Lower lobe of right lung (tissue), 2 donors: ENCODE measurements at places on chromosomes 7 and 10. TPM values are rescaled to one million over a fixed set of nuclear protein-coding genes. Genes with fewer than 3 reads are reported as not detected.

The TSPAN15 gene
- total RNA-seq = 46.1 TPM

DNA sequence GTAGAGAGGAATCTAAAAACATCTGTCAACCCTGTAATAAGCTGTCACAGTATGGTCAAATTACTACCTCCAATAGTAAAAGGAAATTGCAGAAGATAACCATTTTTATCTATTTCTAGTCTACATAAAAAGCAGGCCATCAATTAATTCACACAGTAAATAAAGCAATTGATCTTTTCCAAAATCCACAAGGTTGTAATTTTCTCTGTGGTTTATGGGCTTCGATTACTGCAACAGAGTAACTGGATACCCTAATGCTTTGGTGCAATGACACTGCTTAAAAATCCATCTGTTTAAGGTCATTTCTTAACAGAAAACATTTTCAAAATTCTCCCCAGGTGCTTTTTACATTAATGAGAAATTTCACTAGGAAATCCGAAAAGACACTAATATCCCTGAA is 23.9 kb downstream of the ESYT2 start:
- no peak overlapping the region for H3K27ac ChIP-seq
- no peak overlapping the region for H3K4me3 ChIP-seq
- H3K36me3 ChIP-seq = no peaks in the 10 kb centered on the region
- H3K4me1 ChIP-seq = peaks cover 16% of the 10 kb centered on the region
- H3K27me3 ChIP-seq = no peaks in the 10 kb centered on the region

DNA sequence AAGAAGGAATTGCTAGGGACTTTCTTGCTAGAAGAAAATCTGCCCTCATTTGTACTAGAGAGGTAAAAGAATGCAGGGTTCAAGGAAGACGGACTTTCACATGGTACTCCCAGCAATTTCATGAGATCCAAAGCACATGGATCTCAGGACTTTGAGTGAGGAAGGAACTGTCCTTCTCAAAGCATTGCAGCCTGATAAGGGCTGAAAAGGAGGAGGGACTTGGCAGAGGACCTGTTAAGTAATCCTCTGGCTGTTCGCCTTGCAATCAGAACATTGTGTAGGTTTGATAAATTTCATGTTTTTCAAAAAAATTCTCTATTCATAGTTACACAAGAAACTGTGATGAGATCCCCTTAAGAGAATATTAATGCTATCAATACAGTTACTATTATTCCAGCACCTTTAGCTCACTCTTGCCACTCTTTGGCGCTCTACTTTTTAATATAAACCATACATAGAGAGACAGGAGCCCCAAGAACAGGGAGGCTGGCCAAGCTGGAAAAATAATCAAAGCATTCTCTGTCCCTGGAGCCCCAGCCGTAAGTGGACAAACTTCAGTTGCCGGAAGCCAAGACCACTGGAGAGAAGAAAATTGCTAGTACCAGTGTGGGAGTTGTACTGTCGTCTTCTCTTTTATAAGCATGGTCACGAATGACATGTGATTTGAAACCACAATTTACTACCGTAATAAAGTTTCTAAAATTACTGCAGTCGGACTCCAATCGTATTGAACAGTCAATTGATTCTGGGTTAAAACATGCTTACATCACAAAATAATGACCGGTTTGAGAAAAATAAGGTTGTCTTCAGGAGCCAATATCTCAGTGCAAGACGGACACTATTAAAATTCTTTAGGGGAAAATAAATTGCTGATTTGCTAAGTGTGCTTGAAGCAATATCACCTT is 424.4 kb downstream of the SDK1 start:
- H3K27ac ChIP-seq = no peak overlapping the region
- no peaks in the 10 kb centered on the region for H3K36me3 ChIP-seq
- DNase-seq = no peak
- H3K4me3 ChIP-seq = no peak overlapping the region

- no peaks in the 10 kb centered on the region for H3K36me3 ChIP-seq
- no peaks in the 10 kb centered on the region for H3K27me3 ChIP-seq
- no peak for DNase-seq
- no peaks in the 10 kb centered on the region for H3K4me1 ChIP-seq
- no peak overlapping the region for H3K27ac ChIP-seq
These were observed 28.6 kb upstream of the NRP1 start for GRCh38 chr10:33363106-33363505.

GRCh38 chr10:68756246-68756645 is 35.2 kb downstream of the CCAR1 start:
- H3K27me3 ChIP-seq = no peaks in the 10 kb centered on the region
- no peaks in the 10 kb centered on the region for H3K4me1 ChIP-seq
- no peak overlapping the region for H3K27ac ChIP-seq

- H3K4me1 ChIP-seq = no peaks in the 10 kb centered on the region
- H3K27ac ChIP-seq = no peak overlapping the region
- H3K27me3 ChIP-seq = no peaks in the 10 kb centered on the region
- H3K36me3 ChIP-seq = no peaks in the 10 kb centered on the region
- no peak overlapping the region for H3K4me3 ChIP-seq
- DNase-seq = no peak
These were observed 1381.5 kb upstream of the CELF2 start for GRCh38 chr10:9636216-9636615.

The TMEM273 gene
- 48.5 TPM for total RNA-seq

DNA sequence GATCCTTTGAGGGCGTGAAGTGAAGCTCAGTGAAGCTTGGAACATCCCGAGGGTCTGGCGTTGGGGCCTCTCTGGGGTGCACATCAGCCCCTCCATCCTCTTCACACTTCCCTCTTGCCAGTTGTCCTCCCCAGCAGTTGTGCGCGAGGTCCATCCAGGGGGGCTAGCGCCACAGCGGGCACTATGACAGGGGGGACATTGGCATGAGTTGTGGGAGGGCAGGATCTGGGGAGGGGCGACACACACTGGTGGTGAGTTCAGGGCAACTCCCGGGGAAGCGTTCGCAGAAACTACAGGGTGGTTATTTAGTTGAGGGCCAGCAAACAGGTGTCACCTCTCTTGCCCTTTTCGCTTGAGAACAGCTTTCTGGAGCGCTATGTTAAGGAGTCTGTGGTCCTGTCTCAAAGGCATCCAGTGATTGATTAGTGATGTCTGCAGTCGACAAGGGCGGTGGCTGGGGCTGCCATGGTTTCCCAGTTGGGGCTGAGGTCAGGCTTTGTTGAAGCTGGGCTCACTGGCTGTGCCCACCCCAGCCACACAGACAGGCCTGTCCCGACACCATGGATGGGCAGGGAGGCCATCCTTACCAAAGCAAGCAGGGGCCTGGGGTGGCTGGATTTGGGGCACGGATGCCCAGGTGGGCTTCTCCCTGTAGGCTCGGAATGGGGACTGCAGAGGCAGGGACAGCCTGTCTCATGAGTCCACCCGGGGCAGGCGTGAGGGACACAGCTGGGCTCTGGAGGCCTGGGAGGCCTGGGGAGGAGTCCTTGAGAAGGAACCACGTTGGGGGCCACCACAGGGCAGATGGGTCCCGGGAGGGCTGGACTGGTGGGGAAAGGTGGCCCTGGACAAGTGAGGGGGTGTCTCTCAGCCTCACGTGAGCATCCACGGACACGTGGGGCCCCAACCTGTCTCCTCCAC is 59.4 kb downstream of the UNCX start:
- H3K27ac ChIP-seq = no peak overlapping the region
- H3K36me3 ChIP-seq = no peaks in the 10 kb centered on the region
- peaks cover 82% of the 10 kb centered on the region for H3K27me3 ChIP-seq
- H3K4me3 ChIP-seq = no peak overlapping the region

DNA sequence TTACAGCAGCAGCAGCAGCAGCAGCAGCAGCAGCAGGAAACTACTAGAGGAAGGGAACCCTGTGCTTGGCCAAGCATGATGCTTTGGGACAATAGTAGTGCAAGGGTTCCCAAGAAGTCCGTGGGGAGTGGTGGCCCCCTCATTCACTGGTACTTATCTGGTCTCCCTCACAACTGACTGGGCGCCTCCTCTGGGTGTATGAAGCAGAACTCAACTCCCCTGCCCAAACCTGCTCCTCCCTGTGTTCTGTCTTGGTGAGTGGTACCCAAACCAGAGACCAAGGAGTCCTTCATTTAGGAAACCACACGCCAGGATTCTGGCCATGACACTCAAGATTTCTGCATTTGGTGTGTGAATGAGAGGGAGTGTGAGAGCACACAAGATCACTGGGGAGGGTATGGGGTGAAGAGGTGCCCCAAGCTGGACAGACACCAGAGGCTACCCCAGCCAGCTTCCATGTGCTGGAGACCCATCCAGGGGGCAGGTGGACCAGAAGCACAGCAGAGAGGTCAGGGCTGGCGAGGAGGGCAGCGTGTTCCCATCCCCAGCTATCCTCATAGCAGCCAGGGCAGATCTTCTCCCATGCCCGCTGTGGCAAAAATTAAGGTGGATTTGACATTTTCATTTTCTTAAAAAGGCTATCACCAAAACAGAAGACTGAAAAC is 10.6 kb upstream of the ZNF777 start:
- H3K4me3 ChIP-seq = no peak overlapping the region
- peaks cover 44% of the 10 kb centered on the region for H3K36me3 ChIP-seq
- no peak for DNase-seq
- H3K27me3 ChIP-seq = no peaks in the 10 kb centered on the region
- no peaks in the 10 kb centered on the region for H3K4me1 ChIP-seq
- H3K27ac ChIP-seq = no peak overlapping the region

The BTBD16 gene
- total RNA-seq = 0.62 TPM

The MBL2 gene
- not detected for total RNA-seq

- H3K4me1 ChIP-seq = peaks cover 13% of the 10 kb centered on the region
- H3K27ac ChIP-seq = no peak overlapping the region
- H3K27me3 ChIP-seq = peaks cover 5% of the 10 kb centered on the region
- H3K36me3 ChIP-seq = no peaks in the 10 kb centered on the region
These were observed 130.3 kb upstream of the CHST15 start for GRCh38 chr10:124223711-124224085.

- H3K36me3 ChIP-seq = no peaks in the 10 kb centered on the region
- no peak overlapping the region for H3K27ac ChIP-seq
- H3K4me1 ChIP-seq = no peaks in the 10 kb centered on the region
- H3K4me3 ChIP-seq = no peak overlapping the region
These were observed 107.7 kb downstream of the CACNA2D1 start for GRCh38 chr7:82335927-82336326.

DNA sequence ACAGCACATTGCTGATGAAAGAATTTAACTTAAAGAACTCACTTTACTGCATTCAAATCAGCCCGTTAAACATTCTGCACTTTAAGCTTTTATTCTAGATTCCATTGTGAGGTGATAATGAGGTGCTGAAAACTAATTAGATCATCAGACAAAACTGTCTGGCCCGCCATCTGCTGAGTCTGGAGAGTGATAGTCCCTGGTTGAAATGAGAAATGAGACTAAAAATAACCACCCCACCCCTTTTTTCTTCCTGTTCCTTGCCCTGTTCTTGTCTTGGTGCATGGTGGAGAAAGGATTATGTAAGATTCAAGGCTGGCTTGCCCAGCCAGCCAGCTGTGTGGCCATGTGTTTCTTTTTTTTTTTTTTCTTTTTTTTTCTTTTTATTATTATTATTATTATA is 277.0 kb upstream of the COBL start:
- H3K4me1 ChIP-seq = no peaks in the 10 kb centered on the region
- DNase-seq = no peak
- H3K27me3 ChIP-seq = no peaks in the 10 kb centered on the region
- no peak overlapping the region for H3K4me3 ChIP-seq
- H3K36me3 ChIP-seq = no peaks in the 10 kb centered on the region
